ENCODE measurements at places on chromosomes 1 and 21. TPM values are rescaled to one million over a fixed set of nuclear protein-coding genes. Genes with fewer than 3 reads are reported as not detected.
A peak's percentile ranks its signal among the peaks of the same experiment; 100 is the strongest.

DNA sequence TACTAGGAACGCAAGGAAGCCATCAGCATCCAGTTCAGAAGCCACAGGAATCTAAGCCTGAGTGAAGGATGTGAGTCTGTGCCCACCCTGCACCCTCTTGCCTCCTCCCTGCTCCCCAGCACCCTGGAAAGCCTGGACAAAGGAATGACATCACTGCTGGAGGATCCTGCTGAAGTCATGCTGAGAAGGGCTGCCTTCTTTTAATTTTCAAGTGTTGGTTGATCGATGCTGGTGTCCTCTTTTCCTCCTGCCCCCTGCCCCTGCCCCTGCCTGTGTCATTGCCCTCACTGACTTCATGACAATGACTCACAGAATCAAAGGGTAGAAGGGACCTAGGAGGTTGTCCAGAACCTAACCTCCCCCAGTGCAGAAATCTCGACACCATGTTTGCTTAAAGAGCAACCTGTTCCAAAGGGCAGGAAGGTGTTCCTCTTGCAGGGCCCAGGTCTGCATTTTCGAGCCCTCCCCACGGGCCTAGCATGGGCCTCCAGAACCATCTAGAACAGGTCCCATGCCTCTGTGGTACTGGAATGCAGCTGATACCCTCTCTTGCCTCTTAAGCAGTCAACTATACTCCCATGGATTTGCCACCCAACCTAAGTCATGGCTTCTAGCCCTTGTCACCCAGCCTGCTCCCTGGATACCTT, 9.6 kb downstream of the DHRS3 start:
- no peak overlapping the region for H3K27ac ChIP-seq
- no peaks in the 10 kb centered on the region for H3K27me3 ChIP-seq
- no peak overlapping the region for H3K4me3 ChIP-seq
- no peak for DNase-seq

- no peaks in the 10 kb centered on the region for H3K4me1 ChIP-seq
- DNase-seq, result no peak
- H3K4me3 ChIP-seq, result no peak overlapping the region
Observed at GRCh38 chr1:17370618-17371017, 1.4 kb upstream of the PADI6 start.

DNA sequence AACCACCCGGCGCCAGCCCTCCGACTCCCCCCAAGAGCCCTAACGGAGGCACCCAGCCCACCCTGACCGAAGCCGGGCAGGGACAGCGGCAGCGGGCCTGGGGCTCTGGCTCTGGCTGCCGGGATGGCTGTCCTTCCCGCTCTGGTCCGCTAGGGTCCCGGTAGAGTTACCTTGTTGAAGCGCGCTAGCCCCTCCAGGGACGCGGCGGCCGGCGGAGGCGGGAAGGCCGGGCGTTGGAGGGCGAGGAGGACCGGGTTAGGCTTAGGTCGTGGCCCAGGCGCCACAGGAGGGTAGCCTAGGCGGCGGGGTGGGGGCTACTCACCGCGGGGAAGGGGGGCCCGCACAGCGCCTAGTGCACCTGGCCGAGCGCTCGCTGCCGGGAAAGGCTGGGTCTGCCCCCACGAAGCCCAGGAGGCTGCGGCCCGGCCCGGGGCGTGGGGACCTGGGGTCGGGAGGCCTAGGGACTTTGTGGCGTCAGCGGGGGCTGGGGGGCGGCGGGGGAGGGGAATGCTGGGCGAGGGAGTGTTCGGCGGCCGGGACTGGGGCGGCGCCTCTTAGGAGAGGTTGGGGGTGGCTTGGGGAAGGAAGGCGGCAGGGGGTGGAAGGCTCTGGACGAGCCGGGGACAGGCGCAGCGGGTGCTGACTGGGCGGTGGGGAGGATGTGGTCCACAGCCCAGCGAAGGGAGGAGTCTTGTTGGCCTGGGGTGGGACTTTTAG, at the start of gene TRIM17:
TRIM17 (minus strand) TSS at position 645 of the 717 bp plus-strand sequence. CDS start 1,789 bp downstream, outside the sequence.
- DNase-seq, result no peak
- peaks cover 20% of the 10 kb centered on the region for H3K4me1 ChIP-seq
- H3K4me3 ChIP-seq, result peak within 1 kb of the TSS; percentile 40
- no peaks in the 10 kb centered on the region for H3K36me3 ChIP-seq
- no peaks in the 10 kb centered on the region for H3K27me3 ChIP-seq

- H3K27me3 ChIP-seq, result no peaks in the 10 kb centered on the region
- H3K4me1 ChIP-seq, result peaks cover 29% of the 10 kb centered on the region
- H3K27ac ChIP-seq, result no peak overlapping the region
- DNase-seq, result no peak
Observed at GRCh38 chr21:42160765-42161164, 58.2 kb upstream of the ABCG1 start.

DNA sequence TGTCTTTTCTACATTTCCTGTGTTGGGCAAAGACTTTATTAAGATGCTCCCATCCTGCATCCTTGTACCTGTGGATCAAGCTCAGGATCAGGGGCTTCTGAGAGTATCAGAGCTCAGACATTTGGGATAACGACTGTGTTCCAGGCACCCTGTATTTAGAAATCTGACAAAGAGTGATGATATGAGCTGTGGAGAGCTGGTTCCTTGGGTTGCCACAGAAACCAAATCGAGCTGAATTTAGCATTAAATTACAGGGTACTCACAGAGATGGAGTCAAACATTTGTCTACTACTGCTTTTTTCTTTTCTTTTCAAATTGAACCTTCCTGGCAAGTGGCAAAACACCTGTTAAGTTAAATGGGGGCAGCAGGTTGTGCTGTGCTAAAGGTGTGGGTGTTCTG, 110.6 kb downstream of the XCL2 start:
- no peaks in the 10 kb centered on the region for H3K36me3 ChIP-seq
- H3K4me3 ChIP-seq, result no peak overlapping the region
- no peak for DNase-seq
- no peak overlapping the region for H3K27ac ChIP-seq

GRCh38 chr1:95561346-95561745, 327.3 kb downstream of the RWDD3 start:
- H3K36me3 ChIP-seq, result no peaks in the 10 kb centered on the region
- no peak overlapping the region for H3K4me3 ChIP-seq
- H3K4me1 ChIP-seq, result no peaks in the 10 kb centered on the region
- H3K27me3 ChIP-seq, result no peaks in the 10 kb centered on the region
- H3K27ac ChIP-seq, result no peak overlapping the region

DNA sequence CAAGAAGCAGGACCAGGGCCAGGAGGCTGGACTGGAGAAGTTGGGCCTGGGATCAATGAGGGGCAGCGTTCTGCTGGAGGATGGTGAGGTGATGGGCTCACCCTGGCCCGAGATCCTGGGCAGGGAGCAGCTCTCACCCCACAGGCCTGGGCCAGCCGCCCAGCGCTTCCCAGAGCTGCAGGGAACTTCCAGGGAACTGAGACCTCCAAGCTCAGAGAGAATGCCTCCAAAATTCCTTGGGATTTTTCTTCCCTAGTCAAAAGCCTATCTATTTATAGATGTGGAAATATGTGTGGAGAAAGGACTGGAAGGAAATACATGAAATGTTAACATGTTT, 121.2 kb downstream of the SPSB1 start:
- H3K4me3 ChIP-seq, result peak overlapping the region; percentile 55
- no peaks in the 10 kb centered on the region for H3K36me3 ChIP-seq
- no peak overlapping the region for H3K27ac ChIP-seq

- no peaks in the 10 kb centered on the region for H3K27me3 ChIP-seq
- no peak within 1 kb of the TSS for H3K4me3 ChIP-seq
- H3K27ac ChIP-seq, result peak within 1 kb of the TSS; percentile 21
- DNase-seq, result peak; percentile 31
- H3K36me3 ChIP-seq, result peaks cover 18% of the 10 kb centered on the region
Observed at GRCh38 chr1:161367684-161368400, at the start of gene CFAP126. Gene CFAP126, minus strand, starts transcription at chr1:161367876. Its CDS starts 8 bp downstream, at chr1:161367868.

DNA sequence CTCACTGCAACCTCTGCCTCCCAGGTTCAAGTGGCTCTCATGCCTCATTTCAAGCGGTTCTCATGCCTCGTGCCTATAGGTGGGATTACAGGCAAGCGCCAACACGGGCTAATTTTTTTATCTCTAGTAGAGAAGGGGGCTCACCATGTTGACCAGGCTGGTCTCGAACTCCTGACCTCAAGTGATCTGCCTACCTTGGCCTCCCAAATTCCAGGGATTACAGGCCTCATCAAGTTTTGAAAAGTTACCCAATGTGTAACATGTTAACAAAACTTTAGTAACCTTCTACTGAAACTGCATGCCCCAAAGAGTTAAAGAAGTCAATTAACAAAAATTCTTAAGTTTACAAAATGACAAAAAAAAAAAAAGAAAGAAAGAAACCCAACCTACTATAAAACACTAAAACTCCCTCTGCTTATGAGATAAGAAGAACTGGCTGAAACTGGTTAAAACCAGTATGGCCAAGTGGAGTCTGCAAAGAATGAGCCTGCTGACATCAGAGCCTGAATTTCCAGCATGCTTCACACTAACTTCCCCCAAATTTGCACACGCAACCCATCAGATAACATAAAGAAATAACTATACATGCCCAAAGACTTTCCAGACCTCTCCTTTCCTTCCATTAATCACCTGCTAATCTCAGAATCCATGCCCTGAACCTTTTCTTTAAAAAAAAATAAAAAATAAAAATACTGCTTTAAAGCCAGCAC, 25.5 kb upstream of the PSMG1 start:
- H3K4me1 ChIP-seq, result peaks cover 5% of the 10 kb centered on the region
- H3K36me3 ChIP-seq, result peaks cover 22% of the 10 kb centered on the region
- no peak overlapping the region for H3K4me3 ChIP-seq
- H3K27ac ChIP-seq, result peak overlapping the region; percentile 62
- DNase-seq, result no peak

DNA sequence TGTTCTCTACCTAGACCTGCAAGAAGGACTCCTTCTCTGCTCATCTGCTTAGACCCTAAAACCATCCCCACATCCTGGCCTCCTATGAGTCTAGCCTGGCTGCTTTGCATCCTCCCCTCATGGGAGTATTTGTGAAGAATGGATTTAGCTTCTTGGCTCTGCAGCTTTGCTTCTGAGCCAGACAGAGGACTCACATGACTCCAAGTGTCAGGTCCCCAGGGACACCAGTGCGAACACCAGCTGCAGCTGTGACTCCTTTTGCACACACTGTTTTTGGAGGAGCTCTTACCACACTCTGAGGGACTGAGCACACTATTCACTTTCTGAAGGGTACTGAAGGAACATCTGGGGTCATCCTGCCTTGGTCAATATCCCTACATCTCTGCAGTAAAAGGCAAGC, 131.8 kb upstream of the SGIP1 start:
- DNase-seq, result no peak
- no peaks in the 10 kb centered on the region for H3K4me1 ChIP-seq
- no peak overlapping the region for H3K27ac ChIP-seq
- H3K36me3 ChIP-seq, result no peaks in the 10 kb centered on the region
- no peaks in the 10 kb centered on the region for H3K27me3 ChIP-seq

GRCh38 chr1:41510531-41511238, 26.2 kb upstream of the EDN2 start:
- H3K27me3 ChIP-seq, result no peaks in the 10 kb centered on the region
- DNase-seq, result no peak
- no peaks in the 10 kb centered on the region for H3K36me3 ChIP-seq
- H3K4me1 ChIP-seq, result no peaks in the 10 kb centered on the region
- H3K27ac ChIP-seq, result no peak overlapping the region

- no peak for DNase-seq
- no peaks in the 10 kb centered on the region for H3K27me3 ChIP-seq
- no peak overlapping the region for H3K4me3 ChIP-seq
- no peak overlapping the region for H3K27ac ChIP-seq
Observed at GRCh38 chr1:84223751-84224432, 77.6 kb upstream of the SAMD13 start.

DNA sequence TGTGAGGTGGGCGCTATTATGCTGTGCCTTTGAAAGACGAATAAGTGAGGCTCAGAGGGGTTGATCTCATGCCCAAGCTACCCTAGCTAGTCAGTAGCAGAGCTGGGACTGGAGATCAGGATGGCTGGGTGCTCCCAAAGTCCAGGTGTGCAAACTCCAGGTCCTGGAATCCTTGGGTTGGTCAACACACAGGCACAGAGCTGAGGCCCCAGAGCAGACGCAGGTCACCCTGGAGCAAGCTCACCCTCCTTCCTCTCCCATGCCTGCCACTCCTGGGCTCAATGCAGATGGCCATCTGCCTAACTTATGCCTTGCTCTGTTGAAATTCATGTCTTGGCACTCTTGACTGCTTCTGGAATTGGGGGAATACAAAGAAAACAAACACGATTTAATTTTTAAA, 587.2 kb downstream of the PTPRU start:
- H3K27ac ChIP-seq, result no peak overlapping the region
- H3K4me3 ChIP-seq, result no peak overlapping the region
- peaks cover 6% of the 10 kb centered on the region for H3K27me3 ChIP-seq
- no peak for DNase-seq
- no peaks in the 10 kb centered on the region for H3K4me1 ChIP-seq

GRCh38 chr1:8911416-8912309, 33.2 kb upstream of the ENO1 start:
- H3K27me3 ChIP-seq, result no peaks in the 10 kb centered on the region
- H3K4me3 ChIP-seq, result no peak overlapping the region
- H3K4me1 ChIP-seq, result no peaks in the 10 kb centered on the region
- no peak for DNase-seq
- H3K27ac ChIP-seq, result no peak overlapping the region

GRCh38 chr1:186829686-186830587, 1.2 kb downstream of the PLA2G4A start:
- no peaks in the 10 kb centered on the region for H3K4me1 ChIP-seq
- no peaks in the 10 kb centered on the region for H3K36me3 ChIP-seq

- no peaks in the 10 kb centered on the region for H3K27me3 ChIP-seq
- no peak overlapping the region for H3K27ac ChIP-seq
- no peak overlapping the region for H3K4me3 ChIP-seq
- no peaks in the 10 kb centered on the region for H3K36me3 ChIP-seq
- no peaks in the 10 kb centered on the region for H3K4me1 ChIP-seq
Observed at GRCh38 chr1:217393896-217394295, 237.0 kb downstream of the GPATCH2 start.

- no peaks in the 10 kb centered on the region for H3K27me3 ChIP-seq
- H3K4me1 ChIP-seq, result peaks cover 9% of the 10 kb centered on the region
- H3K36me3 ChIP-seq, result no peaks in the 10 kb centered on the region
- H3K4me3 ChIP-seq, result no peak overlapping the region
- H3K27ac ChIP-seq, result no peak overlapping the region
Observed at GRCh38 chr1:228828151-228828550, 92.9 kb downstream of the RHOU start.

- no peaks in the 10 kb centered on the region for H3K36me3 ChIP-seq
- H3K4me1 ChIP-seq, result no peaks in the 10 kb centered on the region
Observed at GRCh38 chr1:50827546-50827945, 132.5 kb downstream of the FAF1 start.

- H3K4me3 ChIP-seq, result no peak overlapping the region
- no peak overlapping the region for H3K27ac ChIP-seq
- H3K36me3 ChIP-seq, result no peaks in the 10 kb centered on the region
Observed at GRCh38 chr1:21537511-21537931, 28.3 kb downstream of the ALPL start.

- no peaks in the 10 kb centered on the region for H3K4me1 ChIP-seq
- H3K36me3 ChIP-seq, result no peaks in the 10 kb centered on the region
- H3K27me3 ChIP-seq, result no peaks in the 10 kb centered on the region
- no peak overlapping the region for H3K4me3 ChIP-seq
- DNase-seq, result no peak
Observed at GRCh38 chr1:232428786-232429530, 201.0 kb downstream of the SIPA1L2 start.

Gene IGFN1
- not detected for total RNA-seq

Gene HCN3
- 3.2 TPM for total RNA-seq

Gene UBXN10
- total RNA-seq, result 0.38 TPM

Gene AGMAT
- total RNA-seq, result 18.5 TPM

Gene RAB3B
- 0.11 TPM for total RNA-seq

Gene STXBP3
- 43.2 TPM for total RNA-seq

Gene KCNJ9
- total RNA-seq, result not detected

Gene KRTAP11-1
- not detected for total RNA-seq

Gene TEDDM1
- not detected for total RNA-seq

Gene ANKRD34A
- total RNA-seq, result 6.9 TPM

Gene DNAJC28
- total RNA-seq, result 0.60 TPM

Gene NUP210L
- 0.09 TPM for total RNA-seq

Data from CD8-positive, alpha-beta memory T cell (primary cell).